ENCODE measurements at places on chromosomes 4 and X.

DNA sequence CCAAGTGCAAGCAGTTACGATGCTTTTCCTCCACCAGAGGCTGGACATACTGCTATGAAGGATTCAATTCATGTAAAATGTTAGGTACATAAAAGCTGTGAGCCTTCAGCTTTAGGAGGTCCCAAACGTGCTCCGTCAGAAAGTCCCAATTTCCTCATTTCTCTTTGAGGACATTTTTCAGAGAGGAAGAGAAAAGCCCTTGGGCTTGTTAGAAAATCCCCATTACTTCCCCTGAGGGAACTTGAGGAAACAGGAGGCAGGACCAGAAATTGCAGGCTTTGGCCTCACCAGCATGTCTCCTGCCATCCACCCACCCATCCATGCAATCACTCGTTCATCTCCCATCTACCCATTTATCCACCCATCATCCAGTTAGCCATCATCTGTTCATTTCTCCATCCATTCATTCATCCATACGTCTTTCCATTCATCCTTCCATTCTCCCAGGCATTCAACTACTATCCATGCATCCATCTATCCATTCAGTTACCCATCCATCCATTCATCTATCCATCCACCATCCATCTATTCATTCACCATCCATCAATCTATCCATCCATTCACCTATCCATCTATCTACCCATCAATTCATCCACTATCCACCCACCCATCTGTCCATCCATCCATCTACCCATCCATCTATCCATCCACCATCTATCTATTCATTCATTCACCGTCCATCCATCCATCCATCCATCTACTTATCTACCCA, 223.5 kb downstream of the AFAP1 start:
- no peak for DNase-seq

DNA sequence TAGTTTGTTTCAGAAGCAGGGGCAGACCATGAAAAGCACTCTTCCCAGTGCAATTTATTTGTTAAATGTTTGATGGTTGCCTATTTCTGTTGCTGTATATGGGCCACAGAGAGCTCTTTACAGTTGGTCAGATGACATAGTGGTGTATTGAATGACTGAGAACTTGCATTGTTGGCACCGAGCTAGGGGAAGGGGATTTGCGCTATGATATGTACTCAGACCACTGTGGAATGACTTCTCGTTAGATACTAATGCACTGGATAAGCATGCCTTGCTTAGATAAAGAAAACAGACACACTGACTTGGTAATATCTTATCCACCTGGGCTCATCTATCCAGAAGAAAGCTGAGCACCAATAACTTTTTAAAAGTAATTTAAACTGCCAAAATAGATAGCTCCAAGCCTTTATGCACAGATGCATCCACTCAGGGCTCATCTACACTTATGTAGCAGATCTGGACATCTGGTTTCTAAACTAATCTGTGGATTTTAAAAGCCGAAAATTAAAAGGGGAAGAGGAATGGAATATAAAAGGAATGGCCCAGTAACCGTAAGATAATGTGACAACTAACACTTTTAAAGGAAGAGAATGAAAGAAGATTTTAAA, 132.7 kb downstream of the GATB start:
- no peak for DNase-seq

DNA sequence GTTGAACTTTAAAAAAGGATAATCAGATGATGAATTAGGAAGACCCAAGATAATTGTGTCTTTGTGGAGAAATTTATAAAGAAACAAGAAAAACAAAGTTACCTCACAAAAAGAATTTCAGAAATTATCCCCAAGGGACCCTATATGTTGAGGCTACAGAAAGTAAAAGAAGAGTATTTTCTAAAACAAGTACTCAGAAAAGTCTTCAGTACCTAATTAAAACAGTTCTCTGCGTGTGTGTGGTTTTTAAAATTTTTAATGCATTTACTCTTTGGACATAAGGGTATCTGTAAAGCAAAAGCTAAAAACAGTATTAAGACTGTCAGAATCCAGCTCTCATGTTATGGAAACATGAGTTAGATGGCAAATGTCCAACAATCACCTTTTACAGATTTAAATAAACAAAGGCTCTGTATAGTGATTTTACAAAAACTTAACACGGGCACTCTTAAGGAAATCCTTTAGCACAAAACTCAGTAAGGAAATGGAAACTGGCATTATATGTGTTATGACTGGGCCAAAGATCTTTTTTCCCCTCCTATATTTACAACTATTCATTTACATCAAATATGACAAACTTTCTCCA, 187.5 kb downstream of the NSUN7 start:
- no peak for DNase-seq

DNA sequence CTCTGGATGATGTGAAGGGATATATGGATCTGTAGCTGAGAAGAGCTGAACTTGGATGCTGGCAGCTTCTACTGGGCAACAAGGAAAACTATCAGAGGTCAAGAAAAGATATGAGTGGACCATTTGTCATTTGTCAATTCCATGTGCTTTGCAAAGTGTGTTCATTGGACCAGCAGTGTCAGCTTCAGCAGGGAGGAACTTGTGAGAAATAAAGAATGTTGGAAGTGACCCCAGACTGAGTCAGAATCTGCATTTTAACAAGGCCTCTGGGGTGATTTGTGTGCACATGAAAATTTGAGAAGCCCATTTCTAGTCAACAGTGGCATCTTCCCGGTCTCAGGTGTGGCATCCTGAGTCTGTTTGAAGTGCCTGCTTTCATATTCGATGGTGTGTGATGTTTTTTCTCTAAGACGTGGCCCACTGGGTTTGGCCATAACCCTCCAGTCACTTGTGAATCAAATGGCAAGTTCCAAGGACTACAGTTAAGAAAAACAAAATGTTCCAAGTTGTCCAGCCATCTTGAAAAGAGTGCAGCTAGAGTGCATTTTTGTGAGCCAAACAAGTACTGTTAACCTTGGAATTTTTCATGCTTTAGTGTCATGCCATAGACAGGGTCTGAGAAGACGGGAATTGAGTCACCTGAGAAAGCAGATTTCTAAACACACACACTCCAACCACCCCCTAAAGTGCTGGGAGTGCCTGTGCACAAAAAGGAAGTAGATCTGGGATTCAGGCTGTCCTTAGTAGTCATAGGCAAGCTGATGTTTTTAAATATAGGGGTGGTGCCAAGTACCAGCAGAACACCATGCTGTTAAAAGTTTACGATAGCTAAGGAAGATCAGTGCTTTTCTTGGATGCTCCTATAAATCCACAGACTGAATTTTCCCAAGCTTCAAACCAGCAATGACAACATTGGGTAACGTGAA, 26.4 kb downstream of the GPM6B start:
- DNase-seq = no peak

GRCh38 chrX:36897690-36898089, 110.5 kb upstream of the FAM47C start:
- no peak for DNase-seq

DNA sequence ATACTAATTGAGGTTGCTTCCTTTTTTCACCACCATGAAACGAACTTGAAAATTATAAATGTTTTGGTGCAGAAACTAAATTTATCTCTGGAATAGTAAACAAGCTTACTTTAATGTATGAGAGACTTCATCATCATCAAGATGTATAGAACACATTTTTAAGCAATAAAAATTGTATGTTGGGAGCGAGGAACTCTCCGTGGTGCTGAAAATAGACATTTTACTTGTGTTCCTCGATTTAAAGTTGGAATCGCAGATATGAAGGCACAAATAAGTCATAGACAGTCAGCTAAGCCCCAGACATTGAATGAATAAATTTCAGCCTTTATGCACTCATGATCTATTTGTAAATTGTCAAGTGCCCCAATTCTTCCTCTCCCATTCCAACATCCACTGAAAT, 310.7 kb downstream of the STK32B start:
- DNase-seq = no peak

- DNase-seq = no peak
Measured at GRCh38 chr4:78608684-78609083, 57.1 kb downstream of the ANXA3 start.

DNA sequence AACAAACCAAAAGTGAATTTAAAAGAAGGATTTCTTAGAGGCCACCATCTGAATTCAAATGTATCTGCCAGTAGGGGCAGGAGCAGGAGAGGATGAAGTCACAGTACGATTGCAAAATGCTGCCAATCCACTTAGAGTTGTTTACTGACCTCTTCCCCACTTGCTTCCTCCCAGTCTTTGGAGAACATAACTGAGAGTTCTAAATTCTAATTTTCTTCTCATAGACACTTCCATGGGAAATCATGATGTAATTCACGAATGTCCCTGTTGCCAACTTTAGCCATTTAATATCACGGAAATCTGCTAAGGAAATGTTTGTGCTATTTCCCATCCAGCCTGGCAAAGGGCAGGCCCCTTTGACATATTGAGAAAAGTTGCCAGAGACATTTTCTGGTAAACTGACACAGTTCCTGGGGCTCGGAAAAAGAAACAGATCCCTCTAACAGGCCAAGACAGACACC, 33.6 kb upstream of the NOCT start:
- DNase-seq = no peak

DNA sequence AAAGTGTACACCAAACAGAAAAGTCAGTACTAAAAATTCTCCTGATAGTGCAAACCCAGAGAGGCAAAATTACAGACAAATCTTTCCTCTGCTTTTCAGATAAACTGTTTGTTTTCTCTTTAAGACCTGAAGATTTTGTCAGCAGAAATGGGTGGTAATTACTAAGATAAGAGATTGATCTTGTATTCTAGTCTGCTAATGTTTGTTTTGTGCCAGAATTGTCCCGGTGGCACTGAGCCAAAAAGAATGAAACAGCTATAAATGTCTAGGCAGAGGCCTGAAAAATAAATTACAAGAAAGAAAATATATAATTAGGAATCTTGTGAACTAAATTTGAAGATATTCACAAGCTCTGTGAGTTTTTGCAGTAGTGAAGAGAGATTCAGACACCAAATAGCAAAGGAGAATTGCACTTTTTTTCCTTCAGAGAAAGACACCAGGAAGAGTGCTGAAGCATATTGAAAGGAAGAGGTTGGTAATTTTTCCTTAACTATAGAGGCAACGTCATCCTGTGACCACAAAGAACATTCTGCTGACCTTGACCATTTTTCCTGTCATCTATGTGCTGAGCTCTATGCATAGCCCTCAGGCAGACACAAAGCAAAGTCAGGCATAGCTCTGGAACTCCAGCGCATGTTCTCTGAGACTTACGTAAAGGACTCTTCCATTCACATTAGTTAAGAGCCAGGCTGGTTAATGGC, 314.5 kb upstream of the RASGEF1B start:
- DNase-seq = no peak

- DNase-seq = no peak
Measured at GRCh38 chr4:132383571-132384199, 765.4 kb upstream of the PCDH10 start.

- no peak for DNase-seq
Measured at GRCh38 chr4:11954093-11954492, 525.4 kb upstream of the HS3ST1 start.

DNA sequence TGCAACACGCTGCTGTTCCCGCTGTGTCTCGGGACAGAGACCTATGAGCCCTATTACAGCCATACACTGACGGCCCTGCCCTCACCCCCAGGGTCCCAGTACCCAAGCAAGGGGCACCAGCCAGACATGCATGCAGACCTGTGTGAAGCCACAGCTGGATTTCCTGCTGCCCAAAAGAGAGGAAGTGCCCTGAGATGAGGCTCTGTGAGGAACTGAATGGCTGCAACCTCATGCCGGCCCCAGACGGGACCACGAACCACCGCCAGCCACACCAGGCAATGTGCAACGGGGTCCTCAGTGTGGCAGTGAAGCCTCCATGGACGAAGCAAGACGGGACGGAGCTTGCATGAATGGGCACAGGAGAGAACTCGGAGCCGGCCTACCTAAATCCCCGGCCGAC, 21.1 kb downstream of the CTBP1 start:
- no peak for DNase-seq

GRCh38 chrX:16658284-16658683, 8.3 kb downstream of the S100G start:
- no peak for DNase-seq

DNA sequence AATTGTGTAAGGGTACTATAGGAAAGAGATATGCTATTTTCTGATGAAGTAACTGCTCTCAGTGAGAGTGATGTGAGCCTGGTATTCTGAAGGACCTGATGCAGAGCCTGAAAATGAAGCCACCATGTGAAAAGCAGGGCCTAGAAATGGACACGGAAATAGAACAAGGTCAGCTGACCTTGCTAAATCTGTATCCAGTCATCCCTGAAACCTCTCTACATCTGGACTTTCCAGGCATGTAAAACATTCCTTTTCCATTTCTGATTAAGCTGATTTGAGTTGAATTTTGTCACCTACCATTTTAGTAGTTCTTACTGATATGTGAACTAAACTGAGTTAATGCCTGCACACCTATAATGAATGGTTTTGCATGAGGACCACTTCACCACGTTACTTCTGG, 72.4 kb upstream of the NEIL3 start:
- DNase-seq = no peak

DNA sequence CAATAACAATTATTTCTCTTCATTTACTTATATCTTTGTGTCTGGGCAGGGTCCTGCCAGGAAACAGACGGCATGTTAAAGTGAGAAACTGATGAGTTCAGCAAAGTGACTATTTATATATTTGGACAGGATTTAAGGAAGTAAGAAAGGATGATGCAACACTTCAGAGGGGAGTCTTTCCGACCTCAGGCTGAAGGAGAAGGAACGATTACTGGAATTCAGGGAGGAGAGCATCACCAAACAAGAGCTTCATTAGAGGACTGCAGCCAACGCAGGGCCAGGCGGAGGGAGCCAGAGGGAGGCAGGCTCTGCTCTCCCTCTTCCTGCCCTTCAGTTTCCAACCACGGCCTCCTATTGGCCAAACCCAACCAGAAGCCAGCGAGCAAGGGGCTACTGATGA, 1.5 kb upstream of the TLR7 start:
- DNase-seq = no peak

GRCh38 chr4:85761803-85762528, 287.0 kb downstream of the ARHGAP24 start:
- no peak for DNase-seq

- no peak for DNase-seq
Measured at GRCh38 chr4:10023050-10023419, 1.7 kb upstream of the SLC2A9 start.

DNA sequence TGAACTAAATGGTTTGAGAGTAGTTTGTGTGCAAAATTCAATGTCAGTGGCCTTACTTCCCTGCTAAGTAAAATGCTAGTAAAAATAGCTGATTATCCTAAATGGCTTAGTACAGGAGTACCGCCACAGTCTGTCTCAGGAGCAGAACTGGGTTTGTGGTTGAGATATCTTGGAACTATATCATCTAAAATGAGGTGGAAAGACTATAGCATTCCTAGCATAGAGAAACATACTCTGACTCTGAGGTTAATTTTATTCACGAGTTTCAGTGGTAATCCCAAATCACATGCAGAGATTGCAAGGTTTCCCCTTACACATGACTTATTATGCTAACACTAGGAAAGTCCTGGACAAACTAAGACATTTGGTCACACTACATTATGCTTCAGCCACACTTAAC, 70.4 kb downstream of the OR13H1 start:
- DNase-seq = no peak

Data from stimulated activated CD4-positive, alpha-beta T cell treated with anti-CD3 and anti-CD28 coated beads, Interleukin-15, amount 100 ng/mL, for 48 hours (primary cell).